Suppressor macrophage treated with lipopolysaccharide for 4 hours (primary cell): ENCODE measurements at places on chromosomes 16 and 17.

DNA sequence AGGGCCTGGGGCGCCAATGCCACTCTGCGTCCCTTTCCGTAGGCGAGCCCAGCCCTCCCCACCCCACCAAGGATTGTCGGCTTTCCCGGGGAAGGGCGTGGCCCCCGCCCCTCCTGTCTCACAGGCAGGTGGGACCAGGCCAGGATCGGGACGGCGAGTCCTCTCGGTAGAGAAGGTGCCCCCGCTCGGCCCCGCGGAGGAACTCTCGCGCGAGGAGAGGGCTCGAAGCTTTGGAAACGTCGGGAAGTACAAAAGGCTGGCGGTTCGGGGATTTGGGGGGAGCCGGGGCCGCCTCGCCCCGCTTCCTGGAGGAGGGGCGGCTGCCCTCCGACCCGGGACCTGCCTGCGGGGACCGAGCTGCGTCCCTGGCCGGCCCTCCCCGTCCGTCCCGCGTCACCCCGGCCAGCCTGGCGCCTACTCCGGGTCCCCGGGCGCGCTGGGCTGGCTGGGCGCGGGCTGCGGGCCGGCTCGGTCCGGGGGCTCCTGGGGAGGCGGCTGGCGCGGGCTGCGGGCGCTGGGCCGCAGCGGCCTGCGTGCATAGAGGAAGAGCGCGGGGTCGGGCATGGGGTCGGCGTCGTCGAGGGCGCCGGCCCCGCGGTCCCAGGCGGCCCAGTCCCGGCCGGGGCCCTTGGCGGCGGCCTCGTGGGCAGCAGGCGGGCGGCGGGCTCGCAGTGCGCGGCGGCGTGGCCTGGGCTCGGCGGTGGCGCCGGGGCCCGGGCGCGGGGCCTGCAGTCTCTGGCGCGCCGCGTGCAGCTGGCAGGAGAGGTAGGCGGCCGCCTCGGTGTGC is 12.6 kb upstream of the CLUH start:
- no peak for DNase-seq

DNA sequence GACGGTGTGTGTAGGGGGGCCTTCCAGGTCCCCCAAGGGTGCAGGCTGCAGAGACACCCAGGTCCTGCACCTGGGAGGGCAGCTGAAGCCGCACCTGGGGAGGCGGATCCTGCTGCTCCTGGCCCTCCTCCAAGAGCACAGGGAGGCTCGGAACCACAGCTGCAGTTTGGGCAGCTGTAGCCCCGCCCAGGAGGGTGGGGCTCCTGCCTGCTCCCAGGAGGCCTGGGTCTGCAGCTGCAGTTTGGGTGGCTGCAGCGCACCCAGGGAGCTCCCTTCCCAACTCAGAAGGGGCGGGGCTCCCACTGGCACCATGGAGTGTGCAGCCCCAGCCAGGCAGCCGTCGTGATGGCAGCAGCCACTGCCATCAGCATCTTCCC is 69.4 kb upstream of the NKD1 start:
- DNase-seq: no peak

- no peak for DNase-seq
Observed at GRCh38 chr17:20944014-20944865, 98.6 kb downstream of the USP22 start.

DNA sequence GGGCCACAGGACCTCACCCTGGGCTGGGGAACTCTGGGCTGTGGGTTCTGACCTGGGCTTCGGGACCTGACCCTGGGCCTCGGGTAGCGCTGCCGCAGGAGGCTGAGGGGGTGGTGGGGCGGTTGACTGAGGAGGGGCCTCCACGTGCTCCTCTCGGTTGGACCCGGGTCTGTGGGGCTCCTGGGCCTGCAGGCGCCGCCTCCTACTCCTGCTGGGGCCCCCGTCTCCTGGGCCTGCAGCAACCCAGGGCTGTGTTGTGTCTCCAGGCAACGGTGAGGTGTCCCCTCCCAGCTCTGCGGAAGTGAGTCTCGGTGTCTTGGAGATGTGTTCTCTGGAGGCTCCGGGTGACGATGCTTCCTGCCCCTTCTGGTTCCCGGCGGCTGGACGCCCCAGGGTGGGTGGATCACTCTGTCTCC is 41.5 kb upstream of the GNG13 start:
- DNase-seq: no peak

DNA sequence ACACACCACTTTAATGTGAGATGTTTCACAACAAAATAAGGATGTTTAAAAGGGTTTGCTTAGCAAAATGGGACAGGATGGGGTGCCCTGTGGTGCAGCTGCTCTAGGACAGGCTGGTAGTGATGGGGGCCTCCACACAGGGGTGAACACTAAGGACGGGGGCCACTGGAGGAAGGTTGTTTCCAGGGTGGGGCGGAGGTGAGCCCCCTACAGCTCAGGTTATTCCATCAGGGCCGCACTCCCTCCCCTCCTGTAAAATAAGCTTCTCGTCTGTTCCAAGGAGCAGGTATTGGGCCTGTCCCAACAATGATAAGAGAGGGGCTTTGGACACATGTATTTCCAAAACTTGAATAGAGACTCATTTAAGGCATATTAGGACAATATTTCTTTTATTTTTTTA is 1.9 kb upstream of the HEXD start:
- DNase-seq: no peak

GRCh38 chr16:85928401-85928820 is 29.4 kb downstream of the IRF8 start:
- DNase-seq: peak; percentile 82

- DNase-seq: no peak
Observed at GRCh38 chr16:71573387-71574094, 3.4 kb downstream of the TAT start.

GRCh38 chr16:82629441-82630027 is 2.8 kb downstream of the CDH13 start:
- DNase-seq: no peak

- DNase-seq: no peak
Observed at GRCh38 chr17:4940555-4941318, 669 bp downstream of the RNF167 start.

DNA sequence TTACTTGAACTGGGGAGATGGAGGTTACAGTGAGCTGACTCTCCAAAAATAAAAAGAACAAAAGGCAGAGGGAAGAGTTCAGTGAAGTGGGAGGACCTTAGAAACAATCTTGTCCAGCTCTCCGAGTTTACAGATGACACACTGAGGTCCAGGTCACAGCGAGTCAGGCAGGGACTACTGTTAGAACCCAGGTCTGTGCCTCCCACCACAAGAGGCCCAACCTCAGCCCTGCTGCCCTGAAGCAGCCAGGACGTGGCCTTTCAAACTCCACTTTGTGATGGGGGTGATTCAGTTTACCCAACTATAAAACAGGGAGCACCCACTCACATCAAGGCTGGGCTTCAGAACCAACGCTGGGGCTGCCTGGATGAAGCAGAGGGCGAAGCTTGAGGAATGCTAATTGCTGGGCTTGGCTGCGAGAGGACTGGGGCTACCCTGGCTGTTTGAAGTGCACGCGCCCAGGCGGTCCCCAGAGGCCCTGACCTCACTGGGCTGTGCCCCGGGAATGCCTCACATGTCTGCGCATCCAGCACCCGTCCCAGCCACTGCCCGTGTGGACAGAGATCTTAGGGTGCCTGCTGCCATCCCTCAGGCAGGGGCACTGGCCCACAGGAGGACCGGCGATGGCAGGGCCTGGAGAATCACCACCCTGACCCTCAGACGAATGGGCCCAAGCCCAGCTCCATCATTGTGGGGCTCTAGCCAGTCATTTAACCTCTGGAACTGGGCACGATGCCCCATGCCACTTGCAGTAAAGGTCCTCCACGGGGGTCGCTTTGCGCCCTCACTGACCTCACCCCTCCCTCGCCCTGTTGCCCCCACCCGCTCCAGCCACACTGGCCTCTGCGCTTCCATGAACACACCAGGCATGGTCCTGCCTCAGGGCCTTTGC is 11.4 kb downstream of the SLC5A10 start:
- no peak for DNase-seq

DNA sequence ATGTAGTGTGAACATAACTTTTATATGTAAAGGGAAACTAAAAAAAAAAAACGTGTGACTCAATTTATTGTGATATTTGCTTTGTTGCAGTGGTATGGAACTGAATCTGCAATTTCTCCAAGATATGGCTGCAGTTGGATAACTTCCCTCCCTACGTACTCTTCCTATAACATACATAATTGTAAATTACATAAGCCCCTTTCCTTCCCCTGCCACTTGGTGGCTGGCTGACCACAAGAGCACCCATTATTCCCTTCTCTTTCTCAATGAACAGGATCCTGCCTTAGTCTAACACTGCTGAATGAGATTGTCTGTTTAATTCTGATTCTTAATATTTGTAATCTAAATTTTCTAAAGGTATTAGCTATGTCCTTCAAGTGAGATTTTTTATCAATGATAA is 27.8 kb downstream of the CCL4 start:
- DNase-seq: peak; percentile 88

DNA sequence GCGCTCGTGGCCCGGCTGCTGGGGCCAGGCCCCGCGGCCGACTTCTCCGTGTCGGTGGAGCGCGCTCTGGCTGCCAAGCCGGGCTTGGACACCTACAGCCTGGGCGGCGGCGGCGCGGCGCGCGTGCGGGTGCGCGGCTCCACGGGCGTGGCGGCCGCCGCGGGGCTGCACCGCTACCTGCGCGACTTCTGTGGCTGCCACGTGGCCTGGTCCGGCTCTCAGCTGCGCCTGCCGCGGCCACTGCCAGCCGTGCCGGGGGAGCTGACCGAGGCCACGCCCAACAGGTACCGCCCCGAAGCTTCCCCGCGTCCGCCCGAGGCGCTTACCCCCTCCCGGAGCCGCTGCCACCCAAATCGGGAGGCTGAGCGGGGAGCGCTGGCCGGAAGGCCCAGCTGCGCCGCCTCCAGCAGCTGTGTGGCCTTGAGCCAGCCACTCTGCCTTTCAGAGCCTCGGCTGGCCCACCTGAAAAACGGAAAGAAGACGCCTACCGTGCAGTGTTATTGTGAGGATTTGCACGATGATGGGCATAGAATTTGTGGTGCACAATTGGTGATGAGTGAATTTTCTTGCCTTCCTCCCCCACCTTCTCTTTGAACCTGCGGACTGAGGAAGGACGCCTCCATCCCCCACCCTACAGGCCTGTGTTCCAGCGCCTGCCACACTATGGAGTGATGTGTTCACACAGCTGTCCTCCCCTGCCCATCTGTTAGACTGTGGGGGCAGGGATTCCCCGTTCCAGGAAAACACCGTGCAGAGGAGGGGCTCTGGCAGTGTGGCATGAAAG is 523 bp downstream of the NAGLU start:
- DNase-seq: peak; percentile 80

GRCh38 chr16:57911743-57912142 is 59.2 kb downstream of the CNGB1 start:
- DNase-seq: no peak

DNA sequence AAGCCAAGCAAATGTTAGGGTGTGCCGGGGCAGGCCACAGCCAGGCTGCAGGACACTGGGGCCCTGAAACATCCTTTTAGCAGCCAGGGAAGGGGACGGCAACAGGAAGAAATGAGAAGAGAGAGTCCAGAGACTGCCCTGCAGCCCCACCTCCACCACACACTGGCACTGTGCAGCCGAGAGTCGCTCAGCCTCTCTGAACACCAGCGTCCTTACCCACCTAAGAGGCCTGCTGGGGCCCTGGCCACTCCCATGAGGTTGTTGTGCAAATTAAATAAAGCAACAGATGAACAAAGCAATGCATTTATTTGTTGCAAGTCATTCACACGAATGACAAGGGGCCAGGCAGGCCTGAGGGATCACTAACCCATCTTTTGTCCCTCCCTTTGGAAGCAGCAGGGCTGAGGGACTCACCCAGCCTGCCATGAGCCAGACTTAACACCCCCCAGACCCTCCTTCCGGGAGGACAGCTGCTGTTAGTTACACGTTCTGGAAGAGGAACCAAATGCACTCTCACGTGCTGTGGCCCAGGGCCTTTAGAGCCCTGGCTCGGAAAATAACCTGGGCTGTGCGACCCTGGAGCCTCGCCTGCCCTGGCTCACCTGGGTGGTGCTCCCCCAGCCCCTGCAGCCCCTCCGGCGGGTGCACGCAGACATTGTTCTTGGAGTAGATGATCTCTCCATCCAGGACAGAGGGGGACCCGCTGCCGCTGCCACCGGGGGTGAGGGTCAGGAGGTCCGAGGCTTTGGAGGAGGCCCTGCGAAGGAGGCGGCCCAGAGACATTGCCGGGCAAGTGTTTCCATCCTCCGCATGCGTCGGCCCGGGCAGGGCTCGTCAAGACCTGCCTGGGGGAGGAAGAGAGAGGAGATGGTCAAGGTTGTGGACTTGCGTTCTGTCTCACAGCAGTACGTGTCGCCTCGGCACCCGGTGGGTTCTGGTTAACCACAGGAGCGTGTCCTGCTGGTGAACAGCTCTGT is 22.6 kb downstream of the TBC1D16 start:
- no peak for DNase-seq

DNA sequence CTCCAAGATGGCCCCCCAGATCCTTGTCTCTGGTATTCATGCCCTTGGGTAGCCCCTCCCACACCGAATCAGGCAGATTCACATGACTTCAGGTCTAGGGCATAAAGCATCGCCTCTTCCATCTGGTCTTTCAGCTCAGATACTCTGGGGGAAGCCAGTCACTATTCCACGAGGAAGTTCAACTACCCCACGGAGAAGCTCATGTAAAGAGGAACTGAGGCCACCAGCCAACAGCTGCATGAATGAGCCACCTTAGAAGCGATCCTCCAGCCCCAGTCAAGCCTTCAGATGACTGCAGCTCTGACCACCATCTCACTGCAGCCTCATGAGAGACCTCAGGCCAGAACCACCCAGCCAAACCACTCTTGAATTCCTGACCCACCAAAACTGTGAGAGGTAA is 54.1 kb downstream of the SOCS3 start:
- DNase-seq: peak; percentile 42

GRCh38 chr17:59520251-59520650 is 45.2 kb upstream of the DHX40 start:
- peak; percentile 52 for DNase-seq

- no peak for DNase-seq
Observed at GRCh38 chr16:2955438-2955778, 8.7 kb upstream of the KREMEN2 start.

DNA sequence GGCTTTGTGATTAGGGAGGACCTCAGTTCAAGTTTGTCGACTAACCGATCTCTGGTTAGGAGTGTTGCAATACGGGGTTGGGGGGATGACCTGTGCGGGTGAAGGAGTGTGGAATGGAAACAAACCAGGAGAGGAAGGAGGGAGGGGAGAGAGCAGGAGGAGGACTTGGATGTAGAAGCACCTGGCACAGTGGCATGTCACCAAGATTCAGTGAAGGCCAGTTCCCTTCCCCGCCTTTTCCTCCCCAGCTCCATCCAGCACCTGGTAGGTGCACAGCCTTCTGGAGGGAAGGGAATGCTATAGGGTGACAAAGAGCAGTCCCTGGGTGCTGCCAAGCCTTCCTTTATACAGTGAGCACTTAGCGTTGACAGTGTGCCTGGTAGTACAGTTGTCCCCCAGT is 107.4 kb upstream of the CRHR1 start:
- no peak for DNase-seq

DNA sequence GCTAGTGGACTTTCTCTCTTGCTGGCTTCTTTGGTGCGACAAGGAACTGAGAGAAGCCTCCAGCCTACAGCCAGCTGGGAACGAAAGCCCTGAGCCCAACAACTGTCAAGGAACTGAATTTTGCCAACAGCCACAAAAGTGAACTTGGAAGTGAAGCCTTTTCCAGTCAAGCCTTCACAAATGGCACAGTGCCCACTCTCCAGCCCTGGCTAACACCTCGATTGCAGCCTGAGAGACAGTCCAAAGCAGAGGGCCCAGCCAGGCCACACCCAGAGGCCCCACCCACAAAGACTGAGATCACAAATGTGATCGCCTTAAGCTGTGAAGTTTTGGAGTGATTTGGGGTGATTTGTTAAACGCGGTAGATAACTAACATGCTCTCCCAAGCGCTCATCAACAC is 244.6 kb upstream of the SDK2 start:
- no peak for DNase-seq

- no peak for DNase-seq
Observed at GRCh38 chr17:10417431-10417830, 4.3 kb downstream of the MYH8 start.

GRCh38 chr17:69143151-69143550 is 1.5 kb upstream of the ABCA6 start:
- DNase-seq: peak; percentile 56
